Omental fat pad (tissue), 4 donors: ENCODE measurements at places on chromosomes 13 and 19.

- DNase-seq, result no peak
Measured at GRCh38 chr13:80502359-80502758, 161.4 kb upstream of the SPRY2 start.

DNA sequence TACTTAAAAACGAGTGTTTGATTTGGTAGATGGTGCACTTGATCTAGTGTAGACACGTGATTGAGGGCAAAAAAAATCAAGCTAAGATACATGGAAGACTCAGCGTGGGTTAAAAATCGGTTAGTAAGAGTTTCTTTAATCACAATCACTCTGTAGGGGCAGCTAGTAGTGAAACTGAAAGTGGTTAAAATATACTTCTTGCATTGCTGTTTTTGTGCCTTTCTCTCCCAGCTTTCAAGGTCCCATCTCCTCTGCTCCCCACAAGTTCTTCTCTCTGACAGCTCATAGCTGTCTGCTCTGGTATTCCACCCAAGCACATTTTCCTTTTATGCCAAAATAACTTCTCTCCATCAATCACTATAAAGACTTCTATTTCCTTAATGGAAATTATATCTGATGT, 1089.7 kb downstream of the EFNB2 start:
- no peak for DNase-seq

- DNase-seq, result no peak
Measured at GRCh38 chr13:31038834-31039552, 106.5 kb downstream of the TEX26 start.

DNA sequence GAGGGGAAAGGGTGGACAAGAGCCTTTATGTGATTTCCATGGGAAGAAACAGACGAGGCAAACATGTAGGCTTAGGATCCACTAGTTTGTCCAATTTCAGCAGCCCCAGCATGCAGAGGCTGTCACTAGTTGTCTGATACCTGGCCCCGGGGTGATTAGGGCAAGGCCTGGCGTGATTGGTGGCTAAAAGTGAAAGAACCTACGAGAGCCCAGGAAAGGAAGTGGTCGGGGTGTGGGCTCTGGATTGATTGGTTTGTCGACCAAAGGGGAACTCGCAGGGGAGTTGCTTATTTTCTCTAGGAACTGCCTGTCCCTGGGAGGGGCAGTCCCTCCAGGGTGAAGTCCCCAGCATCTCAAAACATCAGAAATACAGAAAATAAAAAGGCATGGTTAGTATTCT, 64.2 kb upstream of the UQCRFS1 start:
- DNase-seq, result no peak

GRCh38 chr13:86825410-86825809, 845.8 kb upstream of the SLITRK5 start:
- no peak for DNase-seq

DNA sequence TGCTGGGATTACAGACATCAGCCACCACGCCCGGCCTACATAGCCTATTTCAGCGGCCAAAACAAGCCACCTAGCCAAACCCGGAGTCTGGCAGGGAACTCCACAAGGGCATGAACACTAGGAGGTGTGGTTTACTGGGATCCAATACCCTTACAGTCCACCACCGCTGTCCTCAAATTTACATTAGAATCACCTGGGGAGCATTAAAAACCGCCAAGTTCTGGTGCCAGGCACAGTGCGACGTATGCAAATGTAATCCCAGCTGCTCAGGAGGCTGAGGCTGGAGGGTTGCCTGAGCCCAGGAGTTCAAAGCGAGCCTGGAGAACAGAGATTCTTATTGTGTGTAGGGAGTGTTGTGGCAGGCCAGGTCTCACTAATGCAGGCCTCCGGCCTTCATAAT, 4.2 kb upstream of the AP1M1 start:
- no peak for DNase-seq

GRCh38 chr19:11164296-11164695, 8.7 kb upstream of the SPC24 start:
- DNase-seq, result no peak

GRCh38 chr13:51000571-51001260, 91.1 kb downstream of the RNASEH2B start:
- DNase-seq, result no peak

DNA sequence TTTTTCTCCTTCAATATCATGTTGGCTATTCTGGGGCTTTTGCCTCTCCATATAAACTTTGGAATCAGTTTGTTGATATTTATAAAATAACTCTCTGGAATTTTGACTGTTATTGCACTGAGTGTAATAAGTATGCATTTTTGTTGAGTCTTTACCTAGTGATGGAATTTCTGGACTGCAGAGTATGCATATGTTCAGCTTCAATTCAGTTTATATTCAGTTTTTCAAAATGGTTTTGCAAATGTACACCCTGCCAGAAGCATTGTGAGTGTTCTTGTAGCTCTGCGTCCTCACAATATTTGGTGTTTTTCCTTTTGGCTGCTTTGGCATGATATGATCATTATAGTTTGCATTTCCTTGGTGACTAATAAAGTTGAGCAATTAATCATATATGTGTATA, 43.1 kb downstream of the RASL11A start:
- no peak for DNase-seq

DNA sequence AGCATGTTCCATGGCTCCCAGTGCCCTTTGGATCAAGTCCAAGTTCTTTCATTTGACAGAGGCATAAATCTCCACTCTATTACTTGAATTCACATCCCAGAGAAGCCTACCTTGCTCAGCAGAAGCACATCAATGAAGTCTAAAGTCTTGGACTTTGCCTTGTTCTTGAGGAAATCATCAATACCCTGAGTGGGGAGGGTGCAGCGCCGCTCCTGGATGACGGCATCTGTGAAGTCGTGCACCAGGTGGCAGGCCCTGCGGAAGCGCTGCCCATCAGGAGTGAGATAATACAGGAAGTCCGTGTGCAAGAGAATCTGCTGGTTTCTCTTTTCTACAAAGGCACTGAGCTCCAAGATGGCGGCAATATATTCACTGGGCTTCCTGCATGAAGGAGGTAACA, 10.6 kb downstream of the CYP4F11 start:
- DNase-seq, result no peak

GRCh38 chr19:6723108-6723618, 2.7 kb upstream of the C3 start:
- DNase-seq, result peak; percentile 57

DNA sequence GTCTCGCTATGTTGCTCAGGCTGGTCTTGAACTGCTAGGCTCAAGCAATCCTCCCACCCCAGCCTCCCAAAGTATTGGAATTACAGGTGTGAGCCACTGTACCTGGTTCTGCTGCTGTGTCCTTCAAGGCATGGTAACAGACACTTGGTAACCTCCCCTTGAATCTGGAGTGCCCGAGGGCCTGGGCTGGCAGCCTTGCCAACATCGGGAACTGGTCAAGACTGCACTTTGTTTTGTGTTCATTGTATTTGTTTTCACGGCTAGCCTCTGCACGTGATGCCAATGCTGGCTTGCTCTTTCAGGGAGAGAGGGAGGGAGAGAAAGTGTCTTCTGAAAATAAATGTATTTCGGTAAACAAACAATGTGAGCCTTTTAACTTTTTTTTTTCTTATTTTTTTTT, 12.0 kb downstream of the CERS4 start:
- no peak for DNase-seq

GRCh38 chr19:4660181-4660791, 9.9 kb downstream of the MYDGF start:
- DNase-seq, result no peak

- no peak for DNase-seq
Measured at GRCh38 chr19:9917321-9917720, 19.0 kb downstream of the OLFM2 start.

GRCh38 chr19:50148528-50148927, 14.6 kb downstream of the IZUMO2 start:
- DNase-seq, result no peak

DNA sequence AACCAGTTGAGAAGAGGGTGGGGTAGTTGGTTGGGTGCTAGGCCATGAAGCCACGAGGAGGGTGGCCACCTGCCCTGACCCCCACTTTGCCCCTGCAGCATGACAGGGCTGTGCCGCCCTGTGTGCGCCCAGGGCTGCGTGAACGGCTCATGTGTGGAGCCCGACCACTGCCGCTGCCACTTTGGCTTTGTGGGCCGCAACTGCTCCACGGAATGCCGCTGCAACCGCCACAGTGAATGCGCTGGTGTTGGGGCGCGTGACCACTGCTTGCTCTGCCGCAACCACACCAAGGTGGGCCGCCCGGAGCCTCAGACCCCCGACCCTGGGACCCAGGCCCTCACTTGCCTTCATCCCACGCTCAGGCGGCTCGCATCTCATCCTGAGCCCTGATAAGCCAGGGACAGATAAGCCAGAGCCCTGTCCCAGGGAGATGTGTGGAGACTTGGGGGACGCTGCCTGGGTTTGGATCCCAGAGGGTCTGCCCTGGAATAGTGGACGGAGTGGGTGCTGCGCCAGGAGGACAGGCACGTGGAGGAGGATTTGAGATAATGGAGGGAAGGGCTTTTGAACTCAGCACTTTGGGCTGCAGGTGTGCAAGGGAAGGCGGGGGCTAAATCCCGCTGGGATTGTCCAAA, 20.5 kb downstream of the CNFN start:
- DNase-seq, result no peak

GRCh38 chr19:56350416-56351045, 35.9 kb upstream of the ZSCAN5A start:
- peak; percentile 33 for DNase-seq

DNA sequence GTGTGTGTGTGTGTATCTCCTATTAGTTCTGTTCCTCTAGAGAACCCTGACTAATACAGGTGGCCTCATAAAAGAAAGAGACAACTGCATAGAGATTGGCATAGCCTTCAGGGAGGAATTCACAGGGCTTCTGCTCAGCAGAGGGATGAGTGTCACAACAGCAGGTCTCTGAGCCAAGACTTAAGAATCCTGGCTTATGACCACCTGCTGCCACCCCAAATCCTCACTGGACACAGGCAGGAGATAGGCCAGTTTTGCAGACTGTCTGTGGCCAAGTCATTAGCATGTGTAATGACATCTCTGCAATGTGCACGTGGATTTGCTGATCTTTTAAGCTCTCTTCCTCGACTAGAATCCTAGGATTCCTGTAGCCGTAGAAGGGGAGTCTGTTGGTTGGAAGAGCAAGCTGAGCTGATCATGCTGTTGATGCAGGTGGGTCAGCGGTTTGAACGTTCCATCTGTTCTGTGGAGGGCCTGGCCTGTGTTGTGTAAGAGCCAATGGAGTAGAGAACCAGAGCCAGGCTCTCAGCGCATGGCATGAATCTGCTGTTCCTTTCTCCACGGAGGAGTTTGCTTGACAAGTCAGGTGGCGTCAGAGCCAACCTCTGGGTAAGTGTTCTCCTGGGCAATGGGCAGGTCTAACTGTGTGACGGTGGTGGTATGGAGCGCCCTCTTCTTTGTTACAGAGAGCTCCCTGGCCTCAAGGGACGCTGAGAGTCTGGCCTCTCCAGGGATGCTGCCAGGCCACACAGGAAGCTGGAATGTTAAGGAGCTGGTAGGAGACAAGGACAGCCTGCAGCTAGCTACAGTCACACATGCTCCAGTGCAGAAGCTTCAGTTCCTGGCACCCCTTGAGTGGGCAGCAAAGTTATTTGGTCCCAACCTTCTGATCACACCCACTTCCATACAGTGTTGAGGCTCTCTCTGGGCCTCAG, 503.1 kb downstream of the FOXO1 start:
- DNase-seq, result no peak

DNA sequence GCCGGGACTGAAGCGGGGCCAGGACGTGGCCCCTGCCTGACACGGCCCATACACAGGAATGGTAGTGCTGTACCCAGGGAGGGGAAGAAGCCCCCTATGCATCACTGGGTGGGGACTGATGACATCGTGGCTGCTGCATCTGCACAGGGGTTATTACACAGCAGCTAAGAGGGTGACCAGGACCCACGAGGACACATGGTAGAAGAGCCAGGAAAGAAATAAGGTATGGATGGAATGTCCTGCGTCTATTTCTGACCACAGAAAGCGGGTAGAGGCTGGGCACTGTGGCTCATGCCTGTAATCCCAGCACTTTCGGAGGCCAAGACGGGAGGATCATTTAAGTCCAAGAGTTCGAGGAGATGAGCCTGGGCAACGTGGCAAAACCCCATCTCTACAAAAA, 24.1 kb downstream of the DCAF15 start:
- DNase-seq, result no peak

- no peak for DNase-seq
Measured at GRCh38 chr19:43692385-43692784, 22.4 kb upstream of the PLAUR start.

DNA sequence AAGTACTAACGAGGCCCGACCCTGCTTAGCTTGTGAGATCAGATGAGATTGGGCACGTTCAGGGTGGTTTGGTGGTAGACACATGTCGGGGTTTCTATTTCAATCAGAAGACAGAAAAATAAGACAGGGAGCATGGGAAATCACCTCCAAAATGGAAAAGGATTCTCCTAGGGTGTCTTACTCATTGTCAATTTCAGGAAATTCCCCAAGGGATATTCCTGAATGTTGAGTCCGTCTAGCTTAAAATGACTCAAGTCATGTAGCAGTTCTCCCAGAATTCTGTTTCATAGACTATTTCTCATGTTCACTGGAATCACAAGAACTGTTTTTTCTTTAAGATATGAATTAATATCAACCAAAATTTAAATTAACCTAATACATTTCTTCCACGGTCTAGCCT, 380.1 kb downstream of the EFNB2 start:
- DNase-seq, result no peak

DNA sequence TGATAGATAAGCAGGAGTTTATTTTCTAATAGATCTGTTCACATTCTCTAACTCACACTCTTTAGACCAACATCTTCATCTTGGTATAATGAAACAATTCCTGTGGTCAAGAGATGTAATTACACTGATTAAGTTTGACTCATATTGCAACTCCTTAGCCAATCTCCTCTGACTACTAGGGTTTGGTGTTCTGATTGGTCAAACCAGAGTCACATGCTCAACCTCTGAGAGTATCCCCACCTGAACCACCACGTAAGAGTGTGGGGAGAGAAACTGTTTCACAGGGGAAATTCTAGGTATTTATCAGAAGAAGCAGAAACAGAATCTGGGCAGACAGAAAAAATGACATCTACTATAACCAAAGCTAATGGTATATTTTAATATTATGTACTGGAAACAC, 42.4 kb downstream of the UQCRFS1 start:
- no peak for DNase-seq

DNA sequence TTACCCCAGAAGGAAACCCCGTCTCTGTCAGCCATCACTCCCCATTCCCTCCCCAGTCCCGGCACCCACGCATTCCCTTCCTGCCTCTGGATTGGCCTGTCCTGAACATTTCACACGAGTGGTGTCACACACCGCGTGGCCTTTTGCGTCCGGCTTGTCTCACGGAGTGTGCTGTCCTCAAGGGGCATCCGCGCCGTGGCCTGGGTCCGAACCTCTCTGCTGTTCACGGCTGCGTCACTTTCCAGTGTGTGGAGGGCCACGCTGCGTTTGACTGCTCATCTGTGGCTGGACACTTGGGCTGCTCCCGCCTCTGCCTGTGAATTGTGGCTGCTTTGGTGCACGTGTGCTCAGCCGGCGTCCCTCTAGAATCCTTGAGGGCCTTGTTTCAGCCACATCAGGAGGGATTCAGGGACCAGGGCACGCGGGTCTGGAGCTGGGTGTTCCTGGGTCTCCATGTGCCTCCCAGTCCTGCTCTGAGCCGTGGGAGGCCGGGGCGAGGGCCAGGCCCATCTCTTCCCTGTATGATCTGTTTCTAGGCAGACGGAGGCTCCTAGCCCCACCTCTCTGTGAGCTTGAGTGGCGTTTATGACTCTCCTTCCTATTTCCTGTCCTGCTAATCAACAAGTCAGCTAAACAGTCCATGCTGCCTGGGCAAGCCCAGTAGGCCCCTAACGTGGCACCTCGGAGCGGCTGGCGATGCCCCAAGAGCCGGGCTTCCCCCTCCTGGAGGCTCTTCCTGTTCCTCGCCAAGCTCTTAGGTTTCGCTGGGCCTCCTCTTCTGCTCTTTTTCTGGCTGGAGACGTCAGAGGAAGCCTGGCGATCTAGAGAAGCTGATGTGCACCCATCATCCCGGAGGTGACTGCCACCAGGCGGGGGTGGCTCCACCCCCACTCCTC, 8.1 kb downstream of the STK11 start:
- no peak for DNase-seq
